ENCODE measurements at places on chromosomes 5 and 9. TPM values are rescaled to one million over a fixed set of nuclear protein-coding genes. Genes with fewer than 3 reads are reported as not detected.

The TSPAN17 gene
- 33.9 TPM for total RNA-seq

The C9orf50 gene
- total RNA-seq = not detected

The ZNF618 gene
- 0.25 TPM for total RNA-seq

The SPINK6 gene
- not detected for total RNA-seq

The PRELID2 gene
- total RNA-seq = 5.6 TPM

The CCIN gene
- total RNA-seq = not detected

The TLX3 gene
- not detected for total RNA-seq
